COR-L47 (cell line): ENCODE measurements at places on chromosomes 5 and 9.

- peak; percentile 61 for DNase-seq
Observed at GRCh38 chr5:177357459-177358351, at the start of gene RGS14. Gene RGS14, plus strand, starts transcription at chr5:177357924. Its CDS starts 101 bp downstream, at chr5:177358025.

- DNase-seq, result no peak
Observed at GRCh38 chr9:108205276-108205675, 650.5 kb downstream of the ACTL7B start.

DNA sequence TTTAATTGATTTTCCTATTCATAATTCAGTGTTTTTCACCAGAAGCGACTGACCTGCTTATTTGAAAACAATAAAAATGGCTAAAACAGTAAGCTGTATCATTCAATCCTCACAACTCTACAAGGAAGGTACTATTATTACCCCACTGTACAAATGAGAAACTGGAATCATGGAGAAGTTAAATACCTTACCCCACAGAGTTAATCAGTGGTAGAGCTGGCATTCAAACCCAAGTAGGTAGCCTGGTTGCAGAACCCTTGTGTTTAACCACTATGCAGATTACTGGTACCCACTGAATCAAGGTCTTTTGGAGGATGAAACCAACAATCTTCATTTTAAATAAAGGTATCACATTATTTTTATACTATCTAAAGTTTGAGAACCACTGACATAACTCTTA is 59.6 kb downstream of the MLANA start:
- no peak for DNase-seq

DNA sequence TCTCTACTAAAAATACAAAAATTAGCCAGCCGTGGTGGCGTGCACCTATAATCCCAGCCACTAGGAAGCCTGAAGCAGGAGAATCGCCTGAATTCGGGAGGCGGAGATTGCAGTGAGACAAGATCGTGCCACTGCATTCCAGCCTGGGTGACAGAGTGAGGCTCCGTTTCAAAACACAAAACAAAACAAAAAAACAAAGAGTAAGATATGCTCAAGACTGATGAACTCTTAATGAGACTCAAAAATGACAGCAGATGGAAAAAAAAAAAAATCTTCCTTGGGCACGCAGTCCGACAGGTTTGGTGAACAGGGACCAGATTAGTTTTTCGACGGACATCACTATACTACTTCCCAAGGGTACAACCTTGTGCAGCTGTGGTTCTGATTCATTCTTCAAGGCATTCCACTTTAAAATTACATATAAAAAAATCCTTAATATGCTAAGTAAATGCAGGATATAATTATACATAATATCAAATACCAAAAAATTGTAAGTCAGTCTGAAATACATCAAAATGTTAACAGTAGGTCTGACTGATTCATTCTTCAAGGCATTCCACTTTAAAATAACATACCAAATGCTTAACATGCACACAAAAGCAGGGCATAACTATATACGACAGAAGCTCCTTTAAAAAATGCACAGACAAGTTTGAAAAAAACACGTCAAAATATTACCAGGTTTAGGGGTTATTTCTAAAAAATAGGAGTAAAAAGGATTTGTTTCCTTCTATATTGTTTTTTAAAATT is 12.3 kb downstream of the PSIP1 start:
- DNase-seq, result no peak

- DNase-seq, result no peak
Observed at GRCh38 chr9:99019510-99020331, 76.0 kb downstream of the COL15A1 start.

GRCh38 chr5:61081741-61082140 is 80.5 kb downstream of the SMIM15 start:
- DNase-seq, result no peak

- no peak for DNase-seq
Observed at GRCh38 chr5:69497006-69497520, 4.5 kb downstream of the OCLN start.

- no peak for DNase-seq
Observed at GRCh38 chr5:68316469-68316868, 100.9 kb downstream of the PIK3R1 start.

DNA sequence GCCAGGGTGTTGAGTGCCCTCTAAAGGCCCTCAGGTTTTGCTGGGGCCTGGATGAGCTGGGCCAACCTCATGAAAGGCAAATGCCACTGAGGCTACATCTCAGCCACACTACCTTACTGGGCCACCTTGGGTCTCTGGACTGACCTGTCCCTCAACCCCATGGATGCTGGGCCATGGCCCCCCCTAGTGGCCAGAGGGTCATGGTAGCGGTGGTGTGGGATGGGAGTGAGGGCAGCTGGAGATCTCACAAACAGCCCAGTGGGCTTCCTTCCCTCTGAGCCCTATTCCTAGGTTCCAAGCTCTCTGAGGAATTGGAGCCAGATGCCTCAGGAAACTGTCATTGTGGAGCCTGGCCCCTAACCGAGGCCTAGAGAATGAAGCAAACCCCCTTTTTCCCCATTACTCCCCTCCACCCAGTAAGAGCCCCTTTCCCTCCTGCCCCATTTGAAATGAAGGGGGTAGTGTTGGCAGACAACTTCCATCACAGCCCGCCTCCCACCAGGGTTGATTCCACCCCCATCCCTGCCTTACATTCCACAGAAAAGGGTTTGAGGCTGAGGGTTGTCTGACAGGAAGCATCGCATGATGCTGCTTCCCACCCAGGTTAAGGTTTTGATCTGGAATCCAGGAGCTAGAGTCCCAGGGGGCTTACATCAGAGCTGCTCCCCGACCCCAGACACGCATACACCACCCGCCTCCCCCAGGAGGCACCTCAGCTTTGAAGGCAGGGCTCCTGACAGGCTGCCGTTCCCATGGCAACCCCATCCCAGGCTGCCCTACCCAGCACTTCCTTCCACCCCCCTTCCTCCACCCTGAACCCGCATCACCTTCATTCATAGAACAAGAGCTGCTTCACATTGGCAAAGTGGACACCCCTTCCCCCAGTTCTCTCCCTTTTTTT is 63.9 kb downstream of the PCDH1 start:
- DNase-seq, result peak; percentile 22

- no peak for DNase-seq
Observed at GRCh38 chr9:114314256-114314867, 8.5 kb upstream of the ORM1 start.

DNA sequence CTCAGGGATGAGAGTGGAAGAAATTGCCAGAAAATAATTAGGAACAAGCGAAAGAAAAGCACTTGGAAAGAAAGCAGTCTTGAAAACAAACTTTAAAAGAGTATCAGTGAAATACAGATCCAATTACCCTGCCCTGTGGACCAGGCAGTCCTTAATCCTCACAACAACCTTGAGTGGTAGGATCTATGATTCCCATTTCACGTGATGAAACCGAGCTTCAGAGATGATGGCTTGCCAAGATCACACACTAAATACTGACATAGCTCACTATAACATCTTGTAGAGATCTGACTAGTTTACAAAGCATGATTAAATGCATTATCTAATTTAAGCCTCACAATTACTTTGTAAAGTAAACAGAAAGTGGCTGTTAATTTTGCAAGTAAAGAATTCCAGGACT is 55.5 kb upstream of the ABCA1 start:
- DNase-seq, result no peak

DNA sequence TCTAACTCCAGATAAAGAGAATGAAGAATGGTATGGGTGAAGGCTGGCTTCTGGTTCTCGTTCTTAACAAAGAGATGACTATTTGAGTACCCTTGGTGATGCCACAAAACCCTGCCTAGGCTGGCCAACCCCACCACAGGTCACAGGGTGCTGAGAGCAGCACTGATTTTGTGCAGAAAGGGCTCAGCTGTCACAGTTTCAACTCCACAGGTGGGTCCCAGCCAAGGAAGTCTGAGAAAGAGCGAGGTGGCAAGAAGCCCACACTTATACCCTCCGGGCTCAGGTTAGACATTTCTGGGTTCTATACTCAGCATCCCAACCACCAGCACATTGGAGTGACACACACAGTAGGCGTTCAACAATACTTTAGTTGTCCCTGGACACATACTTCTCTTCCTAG is 118.1 kb downstream of the SLIT3 start:
- DNase-seq, result no peak

- DNase-seq, result no peak
Observed at GRCh38 chr5:3490957-3491507, 104.6 kb upstream of the IRX1 start.

- DNase-seq, result no peak
Observed at GRCh38 chr9:114300846-114301797, 21.8 kb upstream of the ORM1 start.

DNA sequence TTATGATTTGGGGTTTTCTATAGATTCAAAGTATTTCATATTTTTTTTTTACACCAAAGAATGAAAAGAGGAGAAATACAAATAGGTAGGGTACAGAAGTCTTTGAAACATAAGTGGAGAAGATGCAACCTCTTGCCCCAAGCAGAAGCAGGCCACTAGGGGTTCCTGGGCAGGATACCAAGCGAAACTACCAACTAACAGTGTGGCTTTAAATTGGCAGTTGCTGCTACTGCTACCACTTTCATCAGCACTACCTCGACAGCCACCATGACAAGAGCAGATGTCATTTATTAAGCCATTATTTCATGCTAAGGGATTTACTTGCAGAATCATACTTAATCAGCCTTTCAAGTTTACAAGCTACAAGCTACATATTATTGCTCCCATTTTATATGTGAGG is 288.1 kb downstream of the NR3C1 start:
- DNase-seq, result no peak

DNA sequence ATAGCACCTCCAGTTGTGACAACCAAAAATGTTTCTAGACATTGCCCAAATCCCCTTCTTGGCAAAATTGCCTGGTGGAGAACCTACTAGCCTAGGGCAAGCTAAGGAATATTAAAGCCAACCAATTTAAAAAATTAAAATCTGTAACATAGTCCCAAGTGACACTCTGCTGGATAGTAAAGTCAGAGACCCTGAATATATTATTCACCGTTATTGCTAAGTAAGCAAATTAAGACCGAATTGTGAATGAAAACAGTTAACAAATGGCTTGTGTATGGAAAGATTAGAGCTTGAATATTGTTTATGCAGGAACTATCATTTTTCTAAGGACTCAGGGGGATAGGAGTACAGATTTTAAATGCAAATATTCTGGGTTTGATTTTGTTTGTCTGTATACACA is 208.1 kb downstream of the DMAC1 start:
- no peak for DNase-seq

GRCh38 chr5:5650242-5650641 is 227.8 kb downstream of the ICE1 start:
- DNase-seq, result no peak

GRCh38 chr5:122180146-122180712 is 50.9 kb downstream of the ZNF474 start:
- DNase-seq, result no peak

DNA sequence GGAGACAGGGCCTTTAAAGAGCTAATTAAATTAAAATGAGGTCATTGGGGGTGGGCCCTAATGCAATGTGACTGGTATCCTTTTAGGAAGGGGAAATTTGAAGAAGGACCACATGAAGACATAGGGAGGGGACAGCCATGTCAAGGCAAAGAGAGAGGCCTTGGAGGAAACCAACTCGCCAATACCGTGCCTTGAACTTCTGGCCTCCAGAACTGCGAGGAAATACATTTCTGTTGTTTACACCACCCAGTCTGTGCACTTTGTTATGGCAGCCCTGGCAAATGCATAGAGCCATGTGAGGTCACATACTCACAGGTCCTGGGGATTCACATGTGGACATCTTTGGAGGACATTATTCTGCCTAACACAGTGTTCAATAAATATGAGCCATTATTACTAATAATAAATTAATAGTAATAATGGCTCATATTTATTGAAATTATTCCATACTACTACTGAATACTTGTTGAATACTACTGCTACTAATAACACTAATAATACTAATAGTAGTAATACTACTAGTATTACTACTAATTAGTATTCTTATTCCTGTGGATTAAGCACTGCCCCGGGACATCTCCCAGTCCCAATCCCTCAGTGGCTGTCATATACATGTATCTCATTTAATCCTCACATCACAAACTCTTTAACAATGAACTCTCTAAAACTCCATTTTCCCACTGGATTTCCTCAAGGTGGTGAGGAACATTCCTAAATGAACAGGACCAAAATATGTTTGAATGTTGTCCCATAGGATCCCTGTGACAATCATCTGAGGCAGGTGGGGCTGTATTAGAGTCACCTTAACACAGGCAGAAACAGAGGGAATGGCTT is 8.4 kb downstream of the TRAF1 start:
- DNase-seq, result no peak

DNA sequence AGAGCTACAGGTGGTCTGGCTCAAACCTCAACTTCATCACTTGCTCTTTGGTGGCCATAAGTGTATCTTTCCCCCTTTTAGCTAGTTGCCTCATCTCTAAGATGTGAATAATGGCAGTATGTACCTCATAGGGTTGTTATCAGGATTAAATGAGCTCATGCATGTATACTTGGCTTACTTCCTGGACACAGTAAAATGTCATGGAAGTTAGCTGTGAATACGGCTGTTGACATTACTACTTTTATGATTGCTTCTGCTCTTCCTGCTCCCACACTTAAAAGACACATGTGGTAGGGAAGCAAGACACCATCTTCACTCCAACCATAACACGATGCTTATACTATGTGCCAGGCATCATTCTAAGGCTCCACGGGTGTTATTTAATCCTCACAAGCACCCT is 114.5 kb upstream of the GPR151 start:
- DNase-seq, result no peak

DNA sequence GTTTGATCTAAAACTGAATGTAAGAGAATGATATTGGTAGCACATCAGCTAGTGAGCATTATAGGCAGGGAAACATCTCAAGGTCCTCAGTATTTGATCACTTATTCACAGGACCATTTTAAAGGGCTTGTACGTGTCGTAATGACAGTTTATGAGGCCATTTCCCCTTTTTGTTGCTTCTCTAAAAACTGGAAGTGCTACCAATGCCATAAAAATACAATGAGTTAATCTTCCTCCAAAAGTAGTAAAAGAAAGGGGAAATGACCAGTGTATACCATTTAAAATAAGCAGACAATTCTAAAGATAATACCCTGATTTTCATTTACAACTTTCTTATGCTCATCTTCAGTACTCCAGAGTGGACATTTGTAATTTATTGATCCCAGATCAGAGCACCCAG is 285.8 kb upstream of the PCSK5 start:
- DNase-seq, result no peak

DNA sequence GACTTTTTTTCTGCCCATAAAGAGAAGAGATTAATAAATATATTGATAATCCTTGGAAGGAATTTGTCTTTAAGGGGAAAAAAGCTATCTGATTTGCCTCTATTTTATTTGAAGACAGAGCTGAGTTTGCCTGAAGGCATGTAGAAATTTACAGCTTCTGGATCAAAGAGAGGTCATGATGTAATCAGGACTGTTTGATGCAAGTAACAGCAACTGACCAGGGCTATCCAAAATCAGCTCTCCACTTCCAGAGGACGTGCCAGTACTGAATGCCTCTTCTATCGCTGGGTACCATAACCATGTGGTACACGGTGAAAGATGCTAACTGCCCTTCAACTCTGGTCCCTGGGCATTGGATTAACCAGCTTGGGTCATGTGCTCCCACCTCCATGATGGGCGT is 90.6 kb downstream of the ZFAND5 start:
- DNase-seq, result no peak

DNA sequence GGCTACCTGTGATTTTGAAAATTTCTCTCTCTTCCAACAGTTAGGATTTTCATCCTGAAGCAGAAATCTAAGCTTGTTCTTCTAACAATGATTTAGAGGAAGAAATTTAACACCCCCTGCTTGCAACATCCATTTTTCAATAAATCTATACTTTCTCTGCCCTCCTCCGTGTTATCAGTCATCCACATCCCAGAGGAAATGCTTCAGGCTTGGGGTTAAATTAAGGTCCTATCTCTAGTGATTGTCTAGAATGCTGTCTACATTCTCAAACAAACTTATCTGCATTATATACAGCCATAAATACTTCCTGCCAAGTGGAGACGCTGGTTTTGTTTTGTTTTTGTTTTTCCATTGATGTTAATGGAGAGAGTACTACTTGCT is 371.0 kb downstream of the CSNK1G3 start:
- DNase-seq, result no peak
